ENCODE measurements at places on chromosomes 2 and 18.

GRCh38 chr18:80181642-80182461 lies 65.5 kb downstream of the PARD6G start:
- no peak for DNase-seq

- DNase-seq = no peak
Measured at GRCh38 chr2:103402336-103402735, 640.5 kb downstream of the TMEM182 start.

- DNase-seq = no peak
Measured at GRCh38 chr18:71798986-71799673, 745.0 kb downstream of the CBLN2 start.

DNA sequence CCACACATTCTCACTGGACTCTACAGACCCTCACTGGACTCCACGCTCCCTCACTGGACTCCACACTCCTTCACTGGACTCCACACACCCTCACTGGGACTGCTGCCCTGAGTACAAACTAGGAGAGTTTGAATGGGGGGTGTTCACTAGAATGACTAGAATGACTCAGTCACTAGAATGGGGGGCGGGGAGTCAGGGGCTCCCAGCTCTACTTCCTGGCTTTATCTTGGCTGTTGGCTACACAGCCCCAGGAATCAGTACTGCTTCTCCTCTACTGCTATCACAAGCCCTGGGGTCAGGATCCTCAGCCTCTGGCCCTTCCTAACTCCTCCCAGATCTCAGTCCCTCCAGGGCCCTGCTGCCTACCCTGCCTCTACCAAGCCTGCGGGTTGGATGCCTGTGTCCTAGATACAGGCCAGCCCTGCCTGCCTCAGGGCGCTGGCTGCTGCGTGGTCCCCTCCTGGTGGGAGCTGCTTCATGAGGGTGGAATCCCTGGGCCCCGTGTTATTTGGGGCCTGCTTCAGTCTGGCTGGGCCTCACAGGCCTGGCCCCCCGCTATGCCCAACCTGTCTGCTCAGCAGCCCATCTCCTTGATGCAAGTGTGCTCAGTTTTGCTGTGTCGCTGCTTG lies 7.8 kb downstream of the PTMA start:
- no peak for DNase-seq

GRCh38 chr2:99865818-99866676 lies 276.3 kb downstream of the AFF3 start:
- DNase-seq = no peak

DNA sequence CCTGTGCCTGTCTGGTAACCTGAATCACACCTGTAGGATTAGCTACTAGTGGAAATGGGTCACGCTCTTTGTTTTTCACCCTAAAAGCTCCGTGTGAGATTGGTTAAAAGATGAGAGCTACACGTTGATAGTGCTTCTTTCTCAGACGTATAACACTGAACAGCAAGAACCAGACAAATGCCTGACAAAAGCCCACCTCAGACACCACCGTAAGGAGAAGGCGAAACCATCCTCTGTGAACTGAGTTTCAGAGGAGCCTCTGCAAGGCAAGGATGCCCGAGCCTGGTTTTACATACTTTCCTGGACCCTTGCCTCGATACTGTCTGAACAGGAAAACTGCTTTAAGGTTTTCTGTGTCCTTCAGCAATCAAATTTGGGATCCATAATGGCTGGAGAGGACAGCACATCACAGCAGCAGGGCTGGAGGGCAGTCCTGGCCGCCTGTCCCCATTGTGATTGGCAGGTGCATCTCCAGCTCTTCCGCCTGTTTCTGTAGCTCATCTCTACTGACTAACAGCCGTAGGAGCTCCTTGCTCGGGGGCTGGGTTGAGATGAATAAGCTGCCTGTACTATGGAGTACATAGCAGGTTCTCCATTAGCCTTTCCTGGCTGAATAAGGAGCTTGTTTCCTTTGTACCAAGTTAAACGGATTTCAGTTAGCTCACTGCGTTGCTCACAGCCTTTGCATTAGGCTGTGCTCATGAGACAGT lies 155.5 kb downstream of the MYT1L start:
- DNase-seq = no peak

All from Caco-2 (cell line).